ENCODE measurements at places on chromosomes 7 and 10.

- DNase-seq, result no peak
Measured at GRCh38 chr7:44988701-44989100, 9.9 kb upstream of the MYO1G start.

GRCh38 chr7:131028295-131028694 is 294.3 kb upstream of the KLF14 start:
- DNase-seq, result no peak

GRCh38 chr10:101932183-101932582 is 88.6 kb upstream of the KCNIP2 start:
- no peak for DNase-seq

DNA sequence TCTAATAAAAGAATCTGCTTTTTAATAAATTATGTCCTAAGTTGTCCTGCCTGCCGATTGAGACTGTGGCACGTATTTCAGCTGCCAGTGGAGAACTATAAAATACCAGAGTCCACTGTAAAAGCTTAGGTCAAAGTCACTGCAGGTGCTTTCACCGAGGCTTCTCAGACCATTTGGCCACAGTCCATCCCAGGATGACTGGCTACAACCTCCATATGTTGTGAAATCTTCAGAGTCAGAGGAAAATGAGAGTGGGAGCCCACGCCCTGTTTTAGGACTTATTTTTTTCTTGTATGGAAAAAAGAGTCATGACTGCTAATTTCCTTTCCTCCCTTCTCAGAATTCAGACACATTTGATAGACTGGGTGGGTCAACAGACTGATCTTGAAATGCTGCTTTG is 182.9 kb downstream of the ANK3 start:
- no peak for DNase-seq

DNA sequence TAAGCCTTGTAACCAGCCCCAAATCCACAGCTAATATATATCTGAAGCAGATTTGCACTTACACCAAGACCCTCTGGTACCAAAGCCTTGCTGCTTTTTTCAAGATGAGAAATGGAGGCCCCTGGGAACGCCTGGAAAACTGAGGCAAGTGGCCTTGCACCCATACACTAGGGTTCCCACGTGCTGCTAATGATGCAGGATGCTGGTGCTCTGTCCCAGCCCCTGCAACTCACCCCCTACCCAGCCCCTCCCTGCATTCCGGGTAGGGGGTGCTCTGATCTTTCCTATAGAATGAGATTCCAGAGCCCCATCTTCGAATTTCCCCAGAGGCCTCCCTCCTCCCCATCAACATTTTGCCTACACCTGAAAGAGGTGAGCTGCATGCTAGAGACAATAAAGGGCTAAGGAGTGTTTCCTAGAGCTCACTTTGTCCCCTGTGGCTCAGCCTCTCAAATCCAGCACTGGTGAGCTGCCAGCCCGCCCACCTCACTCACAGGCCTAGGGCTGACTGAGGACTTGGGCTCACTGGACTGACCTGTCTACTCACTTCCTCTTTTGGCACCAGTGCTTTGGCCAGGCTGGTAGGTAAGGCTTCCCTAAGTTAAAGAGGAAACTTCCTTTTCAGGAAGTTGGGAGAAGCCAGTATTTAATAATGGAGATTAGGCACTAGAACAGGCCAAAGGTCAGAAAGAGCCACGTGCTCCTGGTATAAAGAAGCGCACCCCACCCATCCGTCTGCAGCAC is 9.8 kb downstream of the RBP4 start:
- DNase-seq, result no peak

DNA sequence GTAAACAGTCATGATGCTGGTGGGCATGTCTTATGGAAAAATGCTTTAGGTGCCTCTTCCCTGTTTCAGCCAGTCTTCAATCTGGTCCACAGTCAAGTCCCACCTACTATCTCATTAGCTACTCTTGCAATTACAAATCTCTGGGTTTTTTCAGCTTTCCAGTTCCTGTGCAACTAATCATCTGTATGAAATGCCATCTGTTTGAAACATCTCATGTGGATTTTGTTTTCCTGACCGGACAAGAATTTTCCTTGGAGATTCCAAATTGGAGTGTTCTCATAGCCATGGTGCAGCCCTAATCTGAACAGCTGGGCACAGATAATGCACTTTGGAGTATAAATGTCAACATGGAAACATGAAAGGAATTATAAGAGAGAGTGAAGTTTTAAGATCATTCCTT is 41.3 kb upstream of the CALN1 start:
- no peak for DNase-seq

- no peak for DNase-seq
Measured at GRCh38 chr7:55515569-55516279, 56.6 kb downstream of the VOPP1 start.

DNA sequence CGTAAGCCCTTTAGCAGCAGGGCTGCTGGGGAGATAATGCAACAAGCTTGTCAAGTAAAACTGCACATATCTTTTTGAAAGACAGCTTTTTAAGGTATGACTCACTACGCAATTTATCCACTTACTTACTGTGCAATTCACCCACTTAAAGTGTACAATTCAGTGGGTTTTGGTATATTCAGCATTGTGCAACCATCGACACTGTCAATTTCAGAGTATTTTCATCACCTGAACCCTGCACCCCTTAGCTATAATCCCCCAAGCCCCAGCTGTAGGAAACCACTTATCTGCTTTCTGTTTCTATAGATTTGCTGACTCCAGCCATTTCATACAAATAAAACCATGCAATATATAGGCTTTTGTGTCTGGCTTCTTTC is 168.0 kb downstream of the PTPN20 start:
- DNase-seq, result no peak

DNA sequence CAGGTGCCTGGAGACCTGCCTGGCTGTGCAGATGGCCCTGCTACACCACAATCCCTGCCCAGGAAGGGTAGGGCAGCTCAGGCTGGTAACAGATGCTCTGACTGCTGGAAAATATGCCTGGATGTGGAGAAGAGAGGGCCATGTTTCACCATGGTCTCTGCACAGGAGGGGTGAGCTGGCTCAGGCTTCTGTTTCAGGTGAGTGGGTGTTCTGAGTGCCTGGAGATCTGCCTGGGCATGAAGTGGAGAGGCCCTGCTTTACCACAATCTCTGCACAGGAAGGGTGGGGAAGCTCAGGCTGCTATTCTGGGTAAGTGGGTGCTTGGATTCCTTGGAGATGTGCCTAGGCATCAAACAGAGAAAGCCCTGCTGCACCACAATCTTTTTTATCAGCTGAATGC is 350.1 kb downstream of the KIF20B start:
- DNase-seq, result no peak

DNA sequence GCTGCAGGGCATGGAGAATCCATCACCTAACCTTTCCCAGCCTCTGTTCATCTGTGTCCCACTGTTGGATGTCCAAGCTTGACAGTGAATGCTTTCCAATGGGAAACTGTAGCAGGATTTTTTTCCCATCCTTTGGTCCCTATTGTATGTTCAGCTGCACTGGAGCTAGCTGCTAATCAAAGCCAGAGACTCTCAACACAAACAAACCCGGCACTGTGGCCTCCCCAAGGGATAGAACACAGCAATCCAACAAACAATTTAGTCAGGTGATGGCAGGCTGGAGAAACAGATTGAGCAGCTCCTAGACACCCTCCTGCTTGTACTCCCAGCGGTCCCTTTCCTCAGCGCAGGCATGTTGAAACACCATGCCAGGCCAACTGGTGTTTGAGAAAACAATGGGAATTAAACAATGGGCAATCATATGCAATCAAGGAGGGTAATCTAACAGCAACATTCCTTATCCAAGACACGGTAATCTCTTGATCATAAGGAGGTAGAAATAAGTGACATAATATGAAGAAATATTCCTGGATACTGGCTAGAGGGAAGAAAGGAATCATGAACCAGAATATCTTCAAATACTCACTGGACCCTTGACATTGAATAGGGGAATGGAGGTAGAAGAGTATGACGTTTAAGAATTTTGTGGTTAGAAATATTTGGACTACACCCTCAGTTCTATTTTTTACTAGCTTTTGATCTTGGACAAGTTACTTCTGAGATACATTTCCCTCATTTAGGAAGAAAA is 15.0 kb downstream of the PTN start:
- peak; percentile 11 for DNase-seq

DNA sequence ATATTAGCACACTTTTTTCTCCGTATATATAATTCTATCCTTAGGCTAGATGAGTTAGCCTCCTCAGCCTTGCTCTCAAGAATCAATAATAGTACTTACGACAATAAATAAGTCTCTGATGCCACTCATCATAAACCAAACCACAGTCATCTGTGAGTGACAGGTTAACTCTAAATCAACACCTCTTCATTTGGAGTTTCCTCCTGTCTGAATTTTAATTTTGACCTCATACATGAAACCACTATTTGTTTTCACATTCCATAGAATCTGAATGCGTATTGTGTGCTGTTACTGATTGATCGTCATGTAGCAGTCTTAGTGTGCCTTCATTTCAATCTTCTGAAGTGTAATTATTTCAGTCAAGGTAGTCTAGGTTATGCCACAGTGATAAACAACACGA is 85.8 kb downstream of the HGF start:
- DNase-seq, result no peak

- DNase-seq, result peak; percentile 58
Measured at GRCh38 chr7:81684514-81685269, 85.2 kb downstream of the HGF start.

DNA sequence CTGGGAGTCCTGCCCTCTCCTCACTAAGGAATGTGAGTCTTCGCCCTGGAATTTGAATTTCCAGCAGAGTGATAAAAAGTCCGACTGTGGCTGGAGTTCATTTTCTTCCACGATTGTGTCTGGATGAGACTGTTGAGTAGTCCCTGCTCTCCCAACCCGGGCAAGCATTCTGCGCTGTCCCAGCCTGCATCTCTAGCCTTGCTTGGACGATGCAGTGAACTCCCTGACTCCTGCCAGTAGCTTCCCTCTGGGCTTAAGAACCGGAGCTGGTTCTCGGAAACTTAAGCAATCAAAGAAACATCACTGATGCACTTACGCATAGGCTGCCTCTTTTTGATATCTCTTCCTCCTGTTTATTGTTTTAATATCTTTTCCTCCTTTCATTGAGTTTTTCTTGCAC is 116.0 kb upstream of the FZD8 start:
- no peak for DNase-seq

GRCh38 chr10:62850646-62851045 is 34.5 kb upstream of the EGR2 start:
- no peak for DNase-seq

DNA sequence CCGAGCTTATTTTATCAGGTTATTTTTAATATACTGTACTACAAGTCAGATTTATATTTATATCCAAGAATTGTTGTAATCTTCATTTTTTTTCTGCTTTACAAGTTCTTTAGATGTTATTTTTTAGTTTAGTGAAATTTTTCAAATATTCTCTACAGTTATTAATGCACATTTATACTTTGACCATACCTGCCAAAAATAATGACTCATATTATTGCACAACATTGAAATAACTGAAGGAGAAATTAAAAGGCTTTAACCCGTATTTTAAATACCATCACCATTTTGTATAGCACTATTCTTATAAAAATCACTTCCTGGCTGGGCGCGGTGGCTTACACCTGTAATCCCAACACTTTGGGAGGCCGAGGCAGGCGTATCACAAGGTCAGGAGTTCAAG is 278.5 kb downstream of the BICC1 start:
- no peak for DNase-seq

GRCh38 chr10:99920901-99921300 is 88.8 kb downstream of the DNMBP start:
- DNase-seq, result no peak

GRCh38 chr10:49143249-49143648 is 9.4 kb upstream of the FAM170B start:
- DNase-seq, result no peak

GRCh38 chr10:103858360-103858759 is 3.0 kb upstream of the SH3PXD2A start:
- DNase-seq, result no peak
